Suprapubic skin (tissue), 4 donors: ENCODE measurements at places on chromosomes 12 and 14. TPM values are rescaled to one million over a fixed set of nuclear protein-coding genes. Genes with fewer than 3 reads are reported as not detected.
A peak's percentile ranks its signal among the peaks of the same experiment; 100 is the strongest.

The TAS2R20 gene
- 1.0 TPM for total RNA-seq

The MAPKAPK5 gene
- total RNA-seq = 50.1 TPM

The RNF34 gene
- 23.6 TPM for total RNA-seq

The TMEM120B gene
- total RNA-seq = 13.8 TPM

The MYO1H gene
- total RNA-seq = not detected

The PDE6H gene
- total RNA-seq = not detected

The TSPAN19 gene
- not detected for total RNA-seq

GRCh38 chr12:128707488-128707887, 116.3 kb downstream of the SLC15A4 start:
- H3K36me3 ChIP-seq = no peaks in the 10 kb centered on the region
- no peak overlapping the region for H3K4me3 ChIP-seq
- H3K27ac ChIP-seq = no peak overlapping the region
- no peak for DNase-seq
- no peaks in the 10 kb centered on the region for H3K27me3 ChIP-seq
- H3K4me1 ChIP-seq = no peaks in the 10 kb centered on the region

DNA sequence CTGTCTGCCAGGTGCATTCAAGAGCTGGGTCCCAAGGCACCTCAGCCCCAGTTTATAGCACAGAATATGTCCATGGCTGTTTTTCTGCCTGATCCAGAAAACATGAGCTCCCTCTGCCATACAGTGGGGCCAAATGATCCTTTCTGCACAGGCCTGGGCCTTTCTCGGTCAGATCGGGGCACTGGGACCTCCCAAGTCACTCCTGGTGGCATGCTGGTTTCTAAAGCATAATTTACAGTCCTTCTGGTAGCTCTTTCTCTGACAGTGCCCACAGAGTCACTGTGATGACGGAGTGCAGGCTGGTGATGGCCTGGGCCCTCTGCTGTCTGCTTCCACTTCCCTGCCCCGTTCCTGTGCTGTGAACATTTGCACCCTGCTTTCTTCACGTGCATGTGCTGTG, 99.2 kb downstream of the ADGRD1 start:
- peaks cover 9% of the 10 kb centered on the region for H3K4me1 ChIP-seq
- peaks cover 6% of the 10 kb centered on the region for H3K27me3 ChIP-seq
- H3K36me3 ChIP-seq = no peaks in the 10 kb centered on the region
- H3K27ac ChIP-seq = no peak overlapping the region
- DNase-seq = no peak

DNA sequence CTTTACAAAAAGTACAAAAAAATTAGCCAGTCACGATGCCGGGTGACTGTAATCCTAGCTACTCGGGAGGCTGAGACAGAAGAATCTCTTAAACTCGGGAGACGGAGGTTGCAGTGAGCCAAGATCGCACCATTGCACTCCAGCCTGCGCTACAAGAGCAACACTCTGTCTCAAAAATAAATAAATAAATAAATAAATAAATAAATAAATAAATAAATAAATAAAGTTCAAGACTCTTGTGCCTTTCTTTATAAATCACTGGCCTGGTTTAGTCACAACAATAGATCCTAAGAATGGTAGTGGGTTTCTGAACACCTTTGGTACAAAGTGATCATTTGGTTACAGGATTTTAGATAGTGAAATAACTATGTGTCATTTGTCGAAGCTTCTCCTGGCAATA, 46.1 kb downstream of the ARL1 start:
- H3K4me1 ChIP-seq = no peaks in the 10 kb centered on the region
- H3K36me3 ChIP-seq = peaks cover 76% of the 10 kb centered on the region

DNA sequence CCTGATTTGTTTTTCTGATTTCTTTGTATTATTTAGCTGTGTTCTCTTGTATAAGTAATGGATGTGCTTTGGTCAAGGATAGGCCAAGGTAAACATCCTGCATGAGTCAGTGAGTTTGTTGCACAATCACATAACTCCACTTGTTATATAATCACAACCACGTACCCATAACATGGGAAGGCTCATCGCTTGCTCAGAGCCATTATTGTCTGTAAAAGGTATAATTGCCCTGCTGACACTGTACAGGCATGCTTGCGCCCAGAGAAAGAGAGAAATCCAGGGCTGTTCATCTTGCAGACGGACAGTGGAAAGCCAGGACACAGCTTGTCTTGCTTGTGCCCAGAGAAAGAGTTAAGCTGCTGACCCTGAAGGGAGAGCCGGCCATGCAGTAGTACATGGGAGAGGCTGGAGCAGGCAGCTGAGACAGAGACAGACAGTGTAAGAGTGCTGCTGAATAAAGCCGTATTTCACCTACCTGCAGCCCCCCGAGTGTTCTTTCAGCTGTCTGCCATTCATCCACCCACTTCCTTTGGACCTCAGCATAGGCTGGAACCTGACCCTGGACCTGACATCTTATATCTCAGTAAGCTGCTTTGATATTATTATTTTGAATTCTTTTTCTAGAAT, 174.7 kb upstream of the DAAM1 start:
- H3K36me3 ChIP-seq = no peaks in the 10 kb centered on the region
- H3K27me3 ChIP-seq = no peaks in the 10 kb centered on the region
- no peak for DNase-seq

DNA sequence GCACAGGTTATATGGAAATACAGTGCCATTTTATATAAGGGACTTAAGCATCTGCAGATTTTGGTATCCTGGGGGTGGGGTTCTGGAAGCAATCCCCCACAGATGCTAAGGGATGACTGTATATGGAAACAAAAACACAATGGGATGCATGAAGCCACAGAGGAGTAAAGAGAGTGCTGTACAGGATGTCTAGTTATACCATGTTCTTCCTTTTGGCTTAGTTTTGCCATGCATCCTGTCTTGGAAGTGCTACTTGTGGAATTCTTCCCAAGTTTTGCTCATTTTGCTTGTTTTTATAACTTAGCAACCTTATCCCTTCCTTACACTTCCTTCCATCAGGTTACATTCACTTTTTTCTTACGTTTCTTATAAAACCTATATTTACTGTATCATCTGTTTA, 55.6 kb downstream of the TRMT5 start:
- no peak overlapping the region for H3K27ac ChIP-seq
- no peaks in the 10 kb centered on the region for H3K4me1 ChIP-seq
- H3K27me3 ChIP-seq = no peaks in the 10 kb centered on the region
- no peaks in the 10 kb centered on the region for H3K36me3 ChIP-seq
- H3K4me3 ChIP-seq = no peak overlapping the region

GRCh38 chr14:67973436-67973835, 153.9 kb downstream of the RAD51B start:
- no peaks in the 10 kb centered on the region for H3K36me3 ChIP-seq
- H3K27ac ChIP-seq = no peak overlapping the region
- H3K4me1 ChIP-seq = peaks cover 32% of the 10 kb centered on the region

DNA sequence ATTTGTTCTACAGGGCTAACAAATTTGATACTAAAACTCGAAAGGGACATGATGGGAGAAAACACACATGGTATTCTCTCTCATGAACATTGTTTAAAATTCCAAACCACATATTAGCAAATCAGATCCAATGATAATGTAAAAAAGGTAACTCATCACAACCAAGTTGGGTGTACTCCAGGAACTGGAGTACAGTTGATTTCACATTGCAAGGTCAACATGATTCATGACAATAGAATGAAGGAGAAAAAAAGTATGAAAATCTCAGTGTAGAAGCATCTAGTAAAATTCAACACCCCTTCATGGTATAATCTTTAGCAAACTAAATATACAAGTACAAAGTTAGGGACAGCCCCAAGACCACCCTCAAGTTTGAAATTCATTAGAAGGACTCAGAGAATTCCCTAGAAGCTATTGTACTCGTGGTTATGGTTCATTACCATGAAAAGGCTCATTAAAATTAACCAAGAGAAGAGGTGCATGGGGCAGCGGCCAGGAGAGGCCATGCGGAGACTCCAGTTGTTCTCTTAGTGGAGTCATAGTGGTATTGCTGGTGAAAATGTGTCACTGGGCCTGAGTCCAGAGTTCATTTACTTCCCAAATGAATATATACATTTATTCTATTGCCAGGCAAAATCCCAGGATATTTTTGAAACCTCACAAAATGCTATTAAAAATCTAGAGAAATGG, 3.1 kb upstream of the CDCA4 start:
- H3K4me1 ChIP-seq = peaks cover 26% of the 10 kb centered on the region
- H3K4me3 ChIP-seq = no peak overlapping the region
- DNase-seq = no peak
- H3K27ac ChIP-seq = no peak overlapping the region
- no peaks in the 10 kb centered on the region for H3K36me3 ChIP-seq

DNA sequence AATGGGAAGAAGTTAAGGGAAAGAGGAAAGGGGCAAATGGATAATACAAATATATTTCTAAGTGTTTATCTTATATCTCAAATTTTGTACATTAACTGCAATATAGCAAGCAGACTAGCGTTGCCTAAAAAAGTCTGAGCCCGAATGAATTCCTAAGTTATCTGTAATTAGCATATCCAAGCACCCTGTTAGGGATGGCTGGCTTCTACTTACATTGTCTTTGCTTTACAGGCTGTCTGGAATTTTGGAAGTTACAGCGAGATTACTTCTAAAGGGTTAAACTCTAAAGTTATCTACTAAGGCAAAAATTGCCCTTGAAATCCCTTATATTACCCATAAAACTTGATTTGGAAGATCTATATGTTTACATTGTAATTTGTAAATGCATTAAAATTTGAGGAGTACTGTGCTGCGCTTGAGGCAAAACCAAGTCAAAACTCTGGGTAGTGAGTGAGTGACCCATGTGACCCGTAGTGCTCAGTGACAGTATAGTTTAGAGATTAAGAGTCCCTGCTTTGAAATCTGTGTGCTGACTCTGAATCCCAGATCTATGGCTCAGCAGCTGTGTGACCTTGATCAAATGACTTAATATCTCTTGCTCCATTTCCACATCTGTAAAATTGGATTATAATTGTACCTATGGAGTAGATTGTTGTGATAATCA, 17.3 kb upstream of the LIN7A start:
- no peak overlapping the region for H3K27ac ChIP-seq
- no peaks in the 10 kb centered on the region for H3K4me1 ChIP-seq
- DNase-seq = no peak

DNA sequence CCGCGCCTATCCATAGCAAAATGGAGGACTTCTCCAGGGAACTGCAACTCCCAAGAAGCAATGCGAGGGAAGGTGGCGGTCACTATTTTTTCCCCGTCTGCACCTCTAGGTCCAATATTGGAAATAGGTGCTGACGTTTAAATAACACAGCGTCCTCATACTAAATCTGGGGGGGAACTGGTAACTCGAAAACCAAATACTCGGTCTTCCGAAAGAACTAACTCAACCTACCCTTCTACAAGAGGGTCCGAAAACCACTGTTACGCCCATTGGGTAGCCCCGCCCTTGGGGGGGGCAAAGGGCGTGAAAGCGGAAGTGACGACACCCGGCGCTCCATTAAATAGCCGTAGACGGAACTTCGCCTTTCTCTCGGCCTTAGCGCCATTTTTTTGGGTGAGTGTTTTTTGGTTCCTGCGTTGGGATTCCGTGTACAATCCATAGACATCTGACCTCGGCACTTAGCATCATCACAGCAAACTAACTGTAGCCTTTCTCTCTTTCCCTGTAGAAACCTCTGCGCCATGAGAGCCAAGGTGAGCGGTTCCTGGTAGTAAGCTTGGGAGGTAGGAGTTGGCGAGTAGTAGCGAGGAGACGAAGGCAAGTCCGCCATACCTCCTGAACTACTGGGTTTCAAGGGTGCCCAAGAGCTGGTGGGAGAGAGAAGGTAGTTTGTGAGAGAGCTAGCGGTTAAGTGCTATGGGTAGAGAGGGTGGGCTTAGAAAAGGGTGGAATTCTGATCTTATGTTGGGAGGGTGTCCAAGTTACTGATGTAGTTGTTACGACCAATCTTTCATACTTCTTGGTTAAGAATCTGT, at the start of gene RPL41:
TSS of gene RPL41 (plus strand) at position 367 of the 815 bp plus-strand sequence.
- H3K27me3 ChIP-seq = no peaks in the 10 kb centered on the region
- peak within 1 kb of the TSS; percentile 88 for H3K4me3 ChIP-seq
- peaks cover 32% of the 10 kb centered on the region for H3K36me3 ChIP-seq
- DNase-seq = peak; percentile 97

- H3K4me1 ChIP-seq = peaks cover 6% of the 10 kb centered on the region
- H3K4me3 ChIP-seq = no peak overlapping the region
- no peak overlapping the region for H3K27ac ChIP-seq
- H3K36me3 ChIP-seq = no peaks in the 10 kb centered on the region
- no peaks in the 10 kb centered on the region for H3K27me3 ChIP-seq
- no peak for DNase-seq
Observed at GRCh38 chr12:127785986-127786590, 480.9 kb upstream of the TMEM132C start.

- no peak for DNase-seq
- H3K27me3 ChIP-seq = peaks cover 12% of the 10 kb centered on the region
- no peaks in the 10 kb centered on the region for H3K36me3 ChIP-seq
- no peak overlapping the region for H3K4me3 ChIP-seq
Observed at GRCh38 chr12:51862947-51863346, 14.4 kb upstream of the FIGNL2 start.

GRCh38 chr12:62767946-62768345, 167.0 kb downstream of the PPM1H start:
- no peak overlapping the region for H3K27ac ChIP-seq
- no peak overlapping the region for H3K4me3 ChIP-seq
- no peaks in the 10 kb centered on the region for H3K36me3 ChIP-seq

DNA sequence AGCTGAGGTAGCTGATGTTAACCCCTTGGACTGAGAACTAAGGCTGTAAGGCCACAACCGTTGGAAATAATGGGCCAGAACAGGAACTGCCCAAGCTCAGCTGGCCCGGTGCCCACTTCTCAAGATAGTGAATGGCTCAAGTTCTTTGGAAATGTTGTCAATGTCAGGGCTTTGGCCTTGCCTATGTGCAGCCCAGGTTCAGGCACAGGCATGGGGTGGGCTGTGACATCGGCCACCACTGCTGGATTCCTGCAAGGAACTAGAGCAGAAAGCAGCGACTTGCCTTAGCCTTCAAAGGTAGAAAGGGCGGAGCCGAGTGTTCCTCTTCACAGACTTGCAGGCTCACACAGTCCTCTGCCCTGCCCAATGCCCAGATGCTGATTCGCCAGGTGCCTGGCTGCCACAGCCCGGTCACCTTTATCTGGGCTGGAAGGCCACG, 291.2 kb downstream of the ZFP36L1 start:
- no peak overlapping the region for H3K27ac ChIP-seq
- peaks cover 14% of the 10 kb centered on the region for H3K4me1 ChIP-seq
- no peak for DNase-seq
- H3K27me3 ChIP-seq = no peaks in the 10 kb centered on the region

DNA sequence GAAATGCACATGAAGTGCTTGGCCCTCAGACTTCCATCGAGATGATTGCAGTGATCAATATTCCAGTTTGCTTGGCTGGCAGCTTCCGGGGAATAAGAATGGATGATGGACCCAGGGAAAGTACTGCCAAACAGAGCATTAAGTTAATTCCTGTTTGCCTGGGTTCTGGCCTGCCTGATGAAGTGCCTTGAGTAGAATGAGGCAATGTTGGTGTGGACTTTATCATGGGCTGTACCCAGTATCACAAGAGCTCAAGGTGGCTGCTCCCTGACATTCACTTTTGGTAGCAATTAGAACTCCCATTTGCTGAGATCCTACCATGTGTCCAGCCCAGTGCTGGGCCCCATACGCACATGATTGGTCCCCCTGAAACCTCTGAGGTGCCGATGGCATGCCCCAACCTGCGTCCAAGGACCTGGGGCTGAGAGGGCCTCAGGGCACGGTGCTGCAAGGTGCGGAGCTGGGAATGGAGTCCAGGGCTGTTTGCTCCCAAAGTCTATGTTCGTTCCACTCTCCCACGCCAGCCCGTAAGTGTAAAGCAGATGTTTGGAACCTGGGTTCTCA, 80.7 kb downstream of the SLC25A47 start:
- no peak overlapping the region for H3K4me3 ChIP-seq
- peaks cover 9% of the 10 kb centered on the region for H3K4me1 ChIP-seq
